ENCODE measurements at places on chromosomes 3 and 15.

DNA sequence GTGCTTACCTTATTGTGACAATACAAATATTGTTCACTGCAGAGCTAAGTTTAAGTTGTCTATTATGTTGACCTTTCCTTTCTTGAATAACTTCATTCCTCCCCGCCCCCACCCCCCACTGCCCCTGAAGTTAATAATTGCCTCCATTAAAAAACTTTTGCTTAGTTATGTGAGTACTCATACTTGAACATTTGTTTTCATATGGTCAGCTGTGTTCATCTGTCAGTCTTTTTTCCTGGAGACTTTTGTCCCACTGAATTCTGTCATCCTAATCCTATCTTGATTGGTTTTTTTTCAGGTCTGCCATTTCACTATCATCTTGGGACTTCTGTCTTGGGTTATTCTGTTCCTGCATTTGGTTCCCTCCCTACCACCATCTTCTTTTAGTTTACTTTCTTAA, 8.5 kb downstream of the SLC25A36 start:
- DNase-seq: no peak

DNA sequence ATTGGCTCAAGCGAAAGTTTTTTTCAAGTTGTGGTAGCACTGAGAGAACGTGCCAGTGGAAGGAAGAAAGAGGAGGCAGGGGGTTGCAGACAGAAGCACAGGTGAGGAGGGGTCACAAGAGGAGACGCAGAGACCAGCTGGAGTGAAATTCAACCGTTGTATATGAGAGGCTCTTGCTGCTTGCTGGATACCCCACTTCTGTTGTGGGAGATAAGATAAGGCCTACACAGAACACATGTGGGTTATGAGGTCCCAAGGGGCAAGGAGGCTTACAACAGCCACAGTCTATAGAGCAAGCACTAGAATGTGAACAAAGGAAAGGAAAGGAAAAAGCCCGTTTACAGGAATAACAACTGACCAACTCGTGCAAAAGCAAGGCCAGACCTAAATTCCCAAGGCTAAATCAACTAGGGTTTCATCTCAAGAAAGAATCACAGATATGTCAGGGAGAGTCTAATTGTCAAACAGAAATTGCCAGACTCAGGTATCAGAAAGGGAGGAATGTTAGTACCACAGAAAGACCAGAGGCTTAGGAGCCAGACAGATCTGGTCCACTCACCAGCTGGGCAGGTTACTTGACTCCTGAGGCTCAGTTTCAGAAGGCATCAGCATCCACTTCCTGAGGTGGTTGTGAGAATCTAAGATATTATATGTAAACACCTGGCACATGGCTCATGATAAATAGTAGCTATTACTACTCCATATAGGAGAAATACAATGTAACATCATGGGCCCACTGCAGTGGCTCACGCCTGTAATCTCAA, 60.9 kb downstream of the MSL2 start:
- no peak for DNase-seq

- no peak for DNase-seq
These were observed 306.3 kb downstream of the ZPLD1 start for GRCh38 chr3:102741105-102741504.

GRCh38 chr3:23202203-23202920, 765 bp upstream of the UBE2E2 start:
- no peak for DNase-seq

GRCh38 chr15:56719021-56719612, 14.2 kb downstream of the ZNF280D start:
- no peak for DNase-seq

GRCh38 chr15:89479173-89479572, 17.2 kb downstream of the RHCG start:
- DNase-seq: no peak

DNA sequence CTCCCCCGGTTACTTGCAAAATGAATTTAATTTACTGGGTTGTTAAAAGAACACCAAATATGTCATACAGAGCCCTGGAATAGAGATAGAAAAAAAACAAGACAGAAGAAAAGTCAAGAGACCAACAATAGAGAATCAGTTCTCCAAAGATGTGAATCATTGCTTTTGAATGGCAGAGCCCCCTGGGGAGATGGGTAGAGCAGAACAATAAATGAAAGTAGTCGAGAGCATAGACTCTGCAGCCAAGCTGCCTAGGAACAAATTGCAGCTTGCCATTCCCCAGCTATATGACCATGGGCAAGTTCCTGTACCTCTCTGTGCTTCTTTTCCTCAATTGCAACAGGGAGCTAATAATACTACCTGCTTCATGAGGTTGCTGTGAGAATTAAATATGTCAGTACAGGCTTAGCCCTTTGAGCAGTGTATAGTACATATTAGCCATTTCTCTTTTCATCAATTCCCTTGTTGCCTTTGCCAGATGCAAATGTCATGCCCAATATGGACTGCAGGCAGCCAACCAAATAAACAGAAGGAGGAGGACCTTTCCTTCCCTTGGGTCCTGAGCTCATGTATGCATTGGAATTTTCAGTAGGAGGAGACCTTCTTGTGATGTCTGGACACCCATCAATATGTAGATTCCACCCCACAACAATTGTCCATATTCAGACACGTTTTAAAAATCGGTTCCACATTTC, 25.0 kb upstream of the BFSP2 start:
- DNase-seq: no peak

GRCh38 chr3:32421991-32422859, 30.6 kb downstream of the CMTM7 start:
- DNase-seq: no peak

DNA sequence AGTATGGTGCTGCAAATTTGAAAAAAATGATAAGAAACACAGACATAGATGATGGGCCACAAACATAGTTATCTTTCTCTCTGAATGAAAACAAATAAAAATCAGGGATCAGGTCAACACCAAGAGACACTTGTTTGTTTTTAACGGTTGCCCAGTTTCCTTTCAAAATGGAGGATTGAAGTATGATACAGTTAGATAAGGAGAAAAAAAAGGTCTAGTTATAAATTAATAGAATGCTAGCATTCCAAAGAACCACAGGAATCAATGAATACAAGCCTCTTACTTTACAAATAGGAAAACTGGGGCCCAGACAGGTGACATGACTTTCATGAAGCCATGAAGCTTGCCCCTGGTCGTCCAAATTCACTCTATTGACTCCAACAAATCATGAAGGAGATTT, 305.1 kb downstream of the ZNF621 start:
- no peak for DNase-seq

GRCh38 chr15:42087926-42088800, 6.2 kb downstream of the PLA2G4D start:
- DNase-seq: no peak

GRCh38 chr3:6228958-6229683, 631.8 kb upstream of the GRM7 start:
- no peak for DNase-seq

- DNase-seq: no peak
These were observed 164.8 kb upstream of the BHLHE40 start for GRCh38 chr3:4814305-4814903.

DNA sequence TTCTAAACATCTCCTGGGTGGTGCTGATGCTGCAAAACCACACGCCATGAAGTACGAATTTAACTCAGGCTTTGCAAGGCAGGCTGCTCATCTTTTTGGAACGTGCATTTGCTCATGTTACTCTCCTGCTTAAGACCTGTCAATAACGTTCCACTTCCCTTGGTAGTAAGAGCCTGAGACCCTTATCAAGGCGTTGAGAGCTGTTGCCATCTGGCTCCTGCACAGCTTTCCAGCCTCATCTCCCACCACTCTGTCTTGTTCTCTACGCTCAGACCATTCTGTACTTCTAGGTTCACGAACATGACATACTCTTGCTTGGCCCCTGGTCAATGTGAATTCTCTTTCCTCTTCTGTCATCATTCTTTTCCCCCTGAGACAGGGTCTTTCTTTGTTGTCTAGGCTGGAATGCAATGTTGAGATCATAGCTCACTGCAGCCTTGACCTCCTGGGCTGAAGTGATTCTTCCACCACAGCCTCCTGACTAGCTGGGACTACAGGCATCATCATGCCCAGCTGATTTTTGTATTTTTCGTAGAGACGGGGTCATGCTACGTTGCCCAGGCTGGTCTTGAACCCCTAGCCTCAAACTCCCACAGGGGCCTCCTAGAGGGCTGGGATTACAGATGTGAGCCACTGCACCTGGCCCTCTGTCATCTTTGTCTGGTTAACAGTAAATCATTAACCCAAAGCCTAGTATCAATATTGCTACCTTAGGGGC, 202.8 kb downstream of the CADPS start:
- no peak for DNase-seq

DNA sequence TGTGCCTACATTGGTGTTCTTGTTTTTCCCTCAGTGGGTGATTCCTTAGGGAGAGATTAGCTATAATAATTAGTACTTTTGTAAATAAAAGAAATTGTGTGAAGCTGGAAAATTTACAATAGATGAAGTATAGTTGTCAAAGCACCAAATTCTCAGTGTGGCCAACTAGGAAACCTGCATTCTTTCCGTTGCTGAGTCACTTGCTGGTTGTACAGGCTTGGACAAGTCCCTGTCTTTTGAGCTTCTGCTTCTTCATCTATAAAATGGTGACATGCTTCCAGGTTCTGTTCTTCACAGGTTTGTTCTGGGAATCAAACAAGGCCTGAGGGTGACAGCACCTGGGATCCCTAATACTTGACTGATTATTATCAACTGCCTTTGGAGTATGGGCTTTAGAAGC, 184.1 kb upstream of the HES1 start:
- no peak for DNase-seq

DNA sequence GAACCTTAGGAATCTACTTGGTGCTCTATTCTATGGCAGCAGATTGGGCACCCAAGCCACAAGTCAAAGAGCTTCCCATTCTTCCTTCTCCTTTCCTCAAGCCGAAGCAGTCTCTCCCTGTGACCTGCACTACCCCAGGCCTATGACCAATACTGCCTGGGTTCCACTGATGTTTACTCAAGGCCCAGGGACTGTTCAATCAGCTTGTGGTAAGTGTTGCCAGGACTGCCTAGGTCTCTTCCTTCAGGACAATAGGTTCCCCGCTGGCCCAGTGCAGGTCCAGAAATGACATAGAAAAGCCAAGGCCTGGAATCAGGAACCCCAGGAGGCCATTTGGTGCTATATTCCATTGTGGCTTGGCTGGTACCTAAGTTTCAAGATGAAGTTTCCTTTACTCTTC, 397.9 kb downstream of the ZIC4 start:
- DNase-seq: no peak

- no peak for DNase-seq
These were observed 172.6 kb downstream of the IL5RA start for GRCh38 chr3:2937592-2937991.

DNA sequence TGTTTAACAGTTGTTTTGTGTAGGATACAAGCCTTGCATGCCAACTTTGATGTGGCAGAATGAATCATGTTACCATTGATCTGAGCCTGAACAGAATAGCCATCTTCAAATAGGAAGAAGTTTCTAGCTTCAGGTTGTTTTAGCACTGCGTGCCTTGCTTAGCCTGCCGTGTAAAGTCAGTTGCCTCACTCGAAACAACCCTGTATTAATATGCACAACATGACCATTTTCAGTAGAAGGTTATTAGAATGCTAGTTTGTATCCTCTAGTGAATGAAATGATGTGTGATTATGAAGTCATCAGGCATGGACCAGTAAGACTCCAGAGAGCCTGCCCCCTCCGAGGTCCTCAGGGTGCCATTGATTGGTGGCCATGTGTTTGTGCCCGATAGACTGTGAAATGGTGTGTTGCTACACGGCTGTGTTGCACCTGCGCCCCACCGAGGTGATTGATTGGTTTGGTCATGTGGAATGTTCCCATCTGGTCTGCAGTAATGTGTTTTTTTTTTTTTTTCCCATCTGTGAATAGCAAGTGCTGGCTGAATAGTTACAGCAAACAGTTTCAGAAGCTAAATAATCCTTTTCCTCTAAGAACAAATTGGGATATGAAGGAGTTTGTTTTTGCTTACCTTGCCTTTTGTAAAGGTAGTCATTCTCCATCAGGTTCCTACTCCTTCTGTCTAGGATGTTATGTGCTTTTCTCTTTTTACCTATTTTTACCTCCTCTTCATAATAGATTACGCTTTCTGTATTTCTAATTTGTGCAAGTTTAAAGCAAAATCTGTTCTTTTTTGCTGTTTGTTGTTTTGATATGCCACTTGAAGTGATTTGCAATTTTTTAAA, 214.9 kb downstream of the TCF12 start:
- peak; percentile 22 for DNase-seq

GRCh38 chr3:46484911-46485778, 12.6 kb upstream of the RTP3 start:
- no peak for DNase-seq

DNA sequence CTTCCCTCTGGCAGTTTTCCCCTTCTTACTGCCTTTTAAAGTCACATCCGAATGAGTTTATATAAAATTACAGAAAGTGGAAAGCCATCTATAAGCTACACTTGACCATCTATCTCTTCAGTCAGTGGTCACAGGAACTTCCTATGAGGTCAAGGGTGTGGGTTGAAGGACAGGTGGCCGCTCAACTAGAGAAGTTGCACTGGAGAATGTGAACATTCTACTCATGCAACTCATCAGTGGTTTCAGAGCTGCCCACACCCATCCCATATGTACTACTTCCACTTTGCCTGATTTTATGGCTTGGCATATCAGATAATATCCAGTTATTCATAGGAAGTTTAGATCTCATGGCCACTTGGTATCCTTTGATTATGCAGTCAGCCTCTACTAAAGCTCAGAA, 57.4 kb upstream of the TMEM158 start:
- DNase-seq: no peak

GRCh38 chr15:78147566-78147965, 1.6 kb upstream of the IDH3A start:
- no peak for DNase-seq

DNA sequence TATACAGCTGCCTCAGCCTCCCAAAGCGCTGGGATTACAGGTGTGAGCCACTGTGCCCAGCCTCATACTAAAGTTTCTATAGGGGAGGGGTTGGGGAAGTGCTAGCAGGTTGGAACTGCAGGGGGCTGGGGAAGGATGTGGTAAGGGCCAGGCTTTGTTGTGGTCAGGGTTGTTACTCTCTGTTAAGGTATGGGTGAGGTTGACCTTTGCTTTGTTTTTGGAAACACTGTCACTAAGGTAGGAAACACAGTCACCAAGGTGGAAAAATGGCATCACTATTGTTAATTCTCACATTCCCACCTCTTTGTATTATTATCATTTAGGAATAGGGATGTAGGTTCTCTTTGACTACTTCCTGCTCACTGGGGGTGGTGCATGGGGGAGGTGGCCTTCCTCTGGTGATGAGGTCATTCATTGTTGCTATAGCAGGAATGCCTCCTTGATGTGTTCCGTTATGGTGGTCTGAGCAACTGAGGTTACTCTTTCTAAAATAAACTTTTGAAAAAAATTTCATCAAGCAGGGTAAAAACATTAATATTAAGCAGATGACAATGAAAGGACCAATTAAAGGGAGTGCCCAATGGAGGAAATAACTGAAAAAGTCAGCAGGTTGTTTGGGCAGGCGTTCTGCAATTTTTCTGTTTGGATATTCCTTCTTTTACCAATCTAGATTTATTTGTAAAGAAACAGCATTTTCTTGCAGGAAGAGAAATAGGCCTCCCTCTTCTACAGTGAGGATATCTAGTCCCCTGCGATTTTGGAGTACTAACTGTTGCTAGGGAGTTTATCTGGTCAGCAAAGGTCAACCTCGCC, 150.5 kb downstream of the WDR76 start:
- no peak for DNase-seq

- no peak for DNase-seq
These were observed 209.5 kb downstream of the GRM7 start for GRCh38 chr3:7070461-7070860.

- DNase-seq: no peak
These were observed 16.3 kb upstream of the BBX start for GRCh38 chr3:107506458-107506857.

GRCh38 chr3:47098910-47099309, 65.0 kb downstream of the SETD2 start:
- DNase-seq: no peak

GRCh38 chr15:69665641-69666111, 213.1 kb downstream of the RPLP1 start:
- DNase-seq: no peak

All from non-pigmented ciliary epithelial cell (primary cell).